ENCODE measurements at places on chromosomes 12 and 14. TPM values are rescaled to one million over a fixed set of nuclear protein-coding genes. Genes with fewer than 3 reads are reported as not detected.

The SERPINA9 gene
- total RNA-seq, result not detected

The DPPA3 gene
- not detected for total RNA-seq

The PTPRQ gene
- total RNA-seq, result 0.11 TPM

The IFI27 gene
- total RNA-seq, result not detected

The INHBC gene
- not detected for total RNA-seq

The PZP gene
- total RNA-seq, result not detected

The TBK1 gene
- 29.4 TPM for total RNA-seq

The FITM1 gene
- not detected for total RNA-seq

The FGF6 gene
- not detected for total RNA-seq

The A2ML1 gene
- not detected for total RNA-seq

The RNASE3 gene
- not detected for total RNA-seq

The AQP6 gene
- total RNA-seq, result not detected

The PHLDA1 gene
- 36.7 TPM for total RNA-seq

The LARP4 gene
- total RNA-seq, result 17.4 TPM

The CFAP54 gene
- total RNA-seq, result 2.0 TPM

The OR8S1 gene
- total RNA-seq, result not detected

The TGM1 gene
- total RNA-seq, result 1.3 TPM

The CACNA1C gene
- total RNA-seq, result 11.5 TPM

The OR10AD1 gene
- total RNA-seq, result not detected

The PTPN21 gene
- 13.3 TPM for total RNA-seq

The ARID2 gene
- total RNA-seq, result 11.6 TPM

The TEX52 gene
- not detected for total RNA-seq

The SLC8B1 gene
- 6.6 TPM for total RNA-seq

The ERO1A gene
- 82.7 TPM for total RNA-seq

The CHGA gene
- not detected for total RNA-seq

The RNASE1 gene
- total RNA-seq, result not detected

The ALG10 gene
- total RNA-seq, result 4.3 TPM

The LIN7A gene
- total RNA-seq, result 1.0 TPM

The GALNT6 gene
- 9.4 TPM for total RNA-seq
